Ammon's horn (tissue), 1 donor: ENCODE measurements at places on chromosomes 2 and 18.

DNA sequence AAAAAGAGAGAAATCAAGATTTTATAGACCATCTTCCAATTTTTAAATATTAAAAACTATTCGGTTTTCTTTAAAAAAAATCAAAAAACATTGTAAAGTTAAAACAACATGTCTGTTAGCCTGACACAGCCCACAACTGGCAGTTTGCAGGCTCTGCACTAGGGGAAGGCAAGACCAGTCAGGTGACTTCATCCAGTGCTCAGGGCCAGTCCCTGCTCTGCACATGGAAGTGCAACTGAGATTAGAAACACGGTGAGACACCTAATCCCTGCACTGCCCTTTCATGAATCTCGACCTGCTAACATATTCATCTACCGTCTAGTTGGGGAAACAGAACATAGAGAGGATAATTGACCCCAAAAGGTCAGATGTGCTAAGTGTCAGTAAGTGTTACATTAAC is 135.2 kb downstream of the BARD1 start:
- DNase-seq, result no peak

DNA sequence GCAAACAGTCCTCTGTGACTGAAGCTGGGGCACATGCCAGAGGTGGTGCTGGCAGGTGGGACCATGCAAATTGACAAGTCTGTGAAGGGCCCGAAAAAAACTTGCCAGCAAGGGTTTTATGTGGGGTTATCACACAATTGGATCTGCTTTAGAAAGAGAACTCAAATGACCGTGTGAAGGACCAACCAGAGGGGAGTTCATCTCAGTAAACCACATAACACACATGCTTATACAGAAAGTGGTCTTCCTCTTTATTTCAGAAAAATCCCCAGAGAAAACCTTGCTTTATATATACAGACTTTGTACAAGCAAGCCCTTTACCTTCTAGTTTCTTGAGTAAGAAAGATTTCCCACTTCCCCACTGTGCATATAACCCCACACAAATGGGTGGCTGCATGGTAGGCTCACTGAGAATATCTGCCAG is 46.7 kb downstream of the KIDINS220 start:
- DNase-seq, result no peak

GRCh38 chr2:217657252-217657651 is 345.5 kb downstream of the TNS1 start:
- peak; percentile 66 for DNase-seq

GRCh38 chr2:231565887-231566594 is 26.6 kb upstream of the TEX44 start:
- DNase-seq, result no peak

DNA sequence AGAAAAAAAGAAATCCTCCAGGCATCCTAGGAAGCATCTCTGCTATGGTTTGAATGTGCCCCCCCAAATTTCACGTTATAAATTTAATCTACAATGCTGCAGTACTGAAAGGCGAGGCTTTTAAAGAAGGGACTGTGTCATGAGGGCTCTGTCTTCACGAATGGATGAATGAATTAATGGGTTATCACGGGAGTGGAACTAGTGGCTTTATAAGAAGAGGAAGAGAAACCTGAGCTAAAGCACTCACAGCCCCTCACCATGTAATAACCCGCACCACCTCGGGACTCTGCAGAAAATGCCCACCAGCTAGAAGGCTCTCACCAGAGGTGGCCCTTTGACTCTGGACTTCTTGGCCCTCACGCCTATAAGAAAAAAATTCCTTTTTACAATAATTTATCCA is 27.6 kb downstream of the RNU4ATAC start:
- DNase-seq, result no peak

GRCh38 chr2:169034256-169034655 is 3.1 kb upstream of the ABCB11 start:
- no peak for DNase-seq

- no peak for DNase-seq
These were observed 35.9 kb downstream of the FAM228A start for GRCh38 chr2:24210723-24211122.

DNA sequence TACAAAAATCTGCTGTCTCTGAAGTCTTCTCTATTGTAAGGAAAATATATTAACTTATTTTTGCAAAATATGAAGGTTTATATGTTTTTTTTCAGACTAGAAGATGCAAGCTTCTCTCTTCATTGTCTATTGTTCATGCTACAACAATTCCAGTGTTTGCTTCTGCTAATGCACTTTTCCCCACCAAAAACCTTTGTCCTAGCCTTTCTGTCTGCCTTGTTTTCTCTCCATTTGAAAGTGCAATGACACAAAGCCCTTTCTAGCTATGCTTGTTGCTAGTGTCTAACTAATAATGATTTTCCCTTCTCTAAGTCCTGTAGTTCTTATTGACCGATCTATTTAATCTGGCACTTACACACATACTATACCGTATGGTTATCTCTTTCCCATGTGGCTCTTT is 369.5 kb upstream of the CELF4 start:
- DNase-seq, result no peak

DNA sequence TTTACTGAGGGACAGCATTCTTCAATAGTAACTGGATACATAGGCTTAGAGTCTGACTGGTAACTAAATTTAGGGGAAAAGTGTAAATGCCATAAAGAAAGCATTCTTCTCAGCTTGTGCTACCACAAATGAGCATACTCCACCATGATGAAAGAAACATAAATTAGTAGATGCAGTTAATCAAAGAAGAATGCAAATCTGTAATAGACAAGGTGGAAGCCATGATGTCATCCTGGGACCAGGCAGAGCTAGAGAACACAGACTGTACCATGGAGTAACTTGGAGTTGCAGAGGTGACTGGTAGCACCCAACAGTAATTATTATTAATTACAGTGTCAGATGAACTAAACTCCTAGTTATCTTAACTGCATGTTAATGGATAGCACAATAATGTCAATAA is 51.7 kb downstream of the RBKS start:
- DNase-seq, result no peak

DNA sequence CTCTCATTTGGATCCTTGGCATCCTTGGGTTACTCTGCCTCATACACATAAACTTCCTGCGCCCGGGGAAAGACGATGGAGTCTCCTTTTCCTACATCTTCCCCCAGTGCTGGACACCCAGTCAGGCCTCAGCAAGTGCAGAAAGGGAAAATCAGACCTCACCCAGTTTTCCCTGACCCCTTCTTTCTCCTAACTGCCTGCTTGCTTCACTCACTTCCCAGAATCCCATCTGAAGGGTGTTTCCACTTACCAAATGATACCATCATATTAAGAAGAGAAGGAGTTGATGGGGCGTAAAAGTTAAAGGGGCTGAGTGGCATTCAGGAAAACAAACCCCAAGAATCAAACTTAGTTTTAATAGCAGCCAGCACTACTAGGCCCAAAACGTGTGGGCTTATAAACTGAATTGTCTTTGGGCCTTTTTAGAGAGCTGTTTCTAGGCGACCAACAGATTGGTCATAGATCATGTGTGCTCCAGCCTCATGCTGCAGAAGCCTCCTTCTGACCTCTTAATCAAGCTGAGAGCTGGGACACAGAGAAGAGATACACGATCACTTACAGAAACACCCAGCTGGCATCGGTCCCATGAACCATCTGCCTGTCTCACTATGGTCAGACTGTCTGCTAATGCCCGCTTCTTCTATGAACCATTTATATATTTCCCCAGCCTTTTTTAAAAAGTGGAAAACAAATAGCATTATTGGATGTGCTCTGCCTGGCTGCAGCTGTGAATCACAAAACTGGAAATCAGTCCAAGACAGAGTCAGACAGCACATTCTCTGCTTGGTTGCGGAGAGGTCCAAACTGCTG is 165.7 kb upstream of the SLC14A2 start:
- DNase-seq, result peak; percentile 68

GRCh38 chr2:121429119-121429903 is 101.4 kb upstream of the RNU4ATAC start:
- no peak for DNase-seq

GRCh38 chr2:202909394-202910192 is 1.9 kb downstream of the WDR12 start:
- no peak for DNase-seq

DNA sequence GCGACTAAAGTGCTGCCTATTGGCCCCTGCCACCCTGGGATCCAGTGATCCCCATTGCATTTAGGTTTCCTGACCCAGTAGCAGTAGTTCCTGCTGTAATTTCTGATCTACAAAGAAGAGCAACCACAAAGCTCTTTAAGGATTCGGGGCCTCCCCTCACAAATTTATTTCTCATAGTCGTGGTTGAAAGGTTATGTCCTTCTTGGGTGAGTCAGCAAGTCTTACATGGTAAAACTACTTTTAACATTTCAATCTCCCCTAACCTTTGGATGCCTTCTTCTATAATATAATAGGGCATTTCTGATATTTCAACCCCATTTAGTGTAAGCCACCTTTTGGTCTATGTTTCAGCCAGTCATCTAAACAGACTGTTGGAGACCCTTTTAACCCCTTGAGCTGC is 14.9 kb downstream of the PIKFYVE start:
- no peak for DNase-seq

- no peak for DNase-seq
These were observed 19.8 kb downstream of the FZD5 start for GRCh38 chr2:207749873-207750272.

DNA sequence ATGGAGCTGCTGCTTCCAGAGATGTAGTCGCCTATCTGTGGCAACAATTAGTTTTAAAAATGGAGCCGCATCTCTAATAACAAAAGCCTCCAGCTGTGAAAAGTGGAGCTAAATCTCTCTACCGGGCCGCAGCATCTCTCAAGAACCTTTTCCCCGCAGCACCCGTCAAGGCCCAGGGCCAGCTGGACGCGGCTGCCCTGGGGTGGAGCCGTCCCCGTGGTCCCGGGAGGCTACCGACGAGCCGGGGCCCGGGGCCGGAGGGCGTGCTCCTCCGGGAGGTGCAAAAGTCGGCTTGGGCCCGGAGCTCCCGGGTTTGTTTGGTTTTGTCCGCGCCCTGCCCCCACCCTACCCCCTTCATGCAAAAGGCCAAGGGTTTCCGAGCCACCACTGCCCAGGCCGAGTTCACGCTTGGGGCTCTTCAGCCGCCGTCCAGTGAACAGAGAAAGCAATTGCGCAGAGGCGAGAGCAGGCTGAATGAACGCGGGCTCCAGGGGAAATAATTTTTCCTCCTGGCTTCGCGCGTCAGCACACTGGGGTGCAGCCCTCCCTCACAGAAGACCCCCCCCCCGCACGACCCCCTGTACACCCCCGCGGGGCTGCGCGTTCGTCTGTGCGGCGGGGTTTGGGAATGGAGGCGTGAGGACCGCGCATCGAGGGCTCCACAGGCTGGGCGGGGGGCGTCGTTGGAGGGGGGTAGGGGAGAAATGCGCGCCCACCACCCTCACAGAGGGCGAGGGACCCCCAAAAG is 557 bp upstream of the GREB1L start:
- peak; percentile 17 for DNase-seq

GRCh38 chr2:114192362-114192761 is 250.1 kb upstream of the DPP10 start:
- DNase-seq, result no peak
